ENCODE measurements at places on chromosomes 4 and X.

GRCh38 chr4:138835832-138836533, 179.6 kb upstream of the NOCT start:
- DNase-seq = no peak

- no peak for DNase-seq
These were observed 44.9 kb upstream of the BBS12 start for GRCh38 chr4:122687531-122688061.

DNA sequence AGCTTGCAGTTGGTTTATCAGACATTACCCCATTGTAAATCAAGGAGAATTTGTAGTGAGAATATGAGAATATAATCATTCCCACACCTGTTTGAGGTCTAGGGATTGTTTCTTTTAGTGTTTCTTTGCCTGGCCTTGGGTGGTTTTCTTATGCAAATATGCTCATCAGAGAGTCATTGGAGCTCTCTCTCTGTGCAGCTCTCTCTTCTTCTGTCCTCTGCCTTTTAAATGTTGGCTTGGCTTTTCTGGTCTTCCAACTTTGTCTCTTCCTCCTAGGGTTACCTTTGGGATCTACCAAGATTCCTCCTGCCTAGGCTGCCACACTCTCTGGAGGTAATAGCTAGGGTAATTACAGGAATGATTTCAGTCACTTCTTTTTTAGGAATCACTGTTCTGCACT, 102.3 kb upstream of the ARSJ start:
- no peak for DNase-seq

- no peak for DNase-seq
These were observed 999.2 kb downstream of the ADGRL3 start for GRCh38 chr4:62199291-62199810.

DNA sequence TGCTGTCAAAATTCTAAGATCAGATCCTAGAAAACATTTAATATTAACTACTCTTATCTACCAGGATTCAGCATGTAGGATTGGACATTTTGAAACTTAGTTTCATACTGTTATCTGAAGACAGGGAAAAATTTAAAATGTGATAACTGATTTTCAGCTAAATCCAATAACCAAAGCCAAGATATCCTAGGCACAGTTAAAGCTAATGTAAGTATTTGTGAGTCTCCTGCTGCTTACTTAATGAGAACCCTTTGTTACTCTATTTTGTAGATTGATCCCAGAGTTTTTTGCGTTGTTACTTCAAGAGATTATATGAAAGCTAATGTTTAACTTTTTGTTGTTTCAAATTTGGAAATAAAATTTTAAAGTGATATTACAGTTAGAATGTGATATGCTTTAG, 2.0 kb downstream of the CPE start:
- no peak for DNase-seq

DNA sequence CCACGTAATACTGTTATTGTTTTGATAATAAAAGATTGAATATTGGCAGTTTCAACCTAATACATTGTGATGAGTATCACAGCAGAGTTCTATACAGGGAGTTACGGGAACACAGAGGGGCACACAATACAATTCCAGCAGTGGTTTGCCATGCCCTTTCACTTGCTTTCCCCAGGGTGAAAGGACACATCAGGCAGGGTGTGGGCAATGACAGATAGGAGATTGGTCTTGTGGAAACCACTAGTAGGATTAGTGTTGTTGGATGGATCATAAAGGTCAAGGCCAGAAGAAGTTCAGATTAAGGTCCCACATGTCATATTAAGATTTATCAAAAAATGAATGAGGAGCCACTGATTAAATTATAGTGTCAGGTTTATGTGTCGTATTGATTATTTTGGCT, 8.1 kb downstream of the HSD17B11 start:
- no peak for DNase-seq

DNA sequence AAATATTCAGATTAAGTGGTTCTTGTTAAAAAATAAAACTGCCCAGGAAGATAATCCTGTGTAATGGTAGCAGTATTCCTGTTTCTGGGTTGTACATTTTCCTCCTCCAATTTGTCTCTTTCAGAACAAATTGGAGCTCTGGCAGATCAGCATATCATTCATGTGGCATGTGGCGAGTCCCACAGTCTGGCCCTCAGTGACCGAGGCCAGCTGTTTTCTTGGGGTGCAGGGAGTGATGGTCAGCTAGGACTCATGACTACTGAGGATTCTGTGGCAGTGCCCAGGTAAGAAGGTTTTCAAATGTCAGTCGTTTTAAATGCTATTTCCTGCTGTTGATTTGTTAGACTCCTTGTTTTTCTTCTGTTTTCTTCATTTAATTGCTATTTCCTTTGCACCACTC, 47.9 kb downstream of the NAP1L5 start:
- DNase-seq = no peak

DNA sequence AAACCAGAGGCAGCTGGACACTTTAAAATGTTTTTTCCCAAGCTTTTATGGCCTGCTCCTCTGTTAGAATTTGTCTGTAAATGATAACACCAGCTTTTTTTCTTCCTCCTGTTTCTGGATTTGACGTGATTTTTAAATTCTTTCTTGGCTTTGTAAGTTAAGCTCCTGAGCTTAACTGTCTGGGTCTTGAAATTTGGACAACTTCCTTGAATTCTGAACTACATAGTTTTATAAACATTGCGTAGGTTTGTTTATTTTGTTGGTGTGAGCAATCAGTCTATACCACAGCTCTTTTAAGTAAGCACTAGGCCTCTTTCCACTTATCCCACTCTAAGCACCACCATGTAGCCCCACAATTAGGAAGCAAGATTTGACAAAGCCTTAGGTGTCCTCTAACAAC, 144.4 kb upstream of the GUCY1A1 start:
- no peak for DNase-seq

GRCh38 chrX:148459343-148459742, 41.1 kb upstream of the AFF2 start:
- DNase-seq = no peak

GRCh38 chr4:77169481-77169880, 12.5 kb downstream of the CCNG2 start:
- no peak for DNase-seq

GRCh38 chr4:56684320-56685050, 3.4 kb upstream of the HOPX start:
- no peak for DNase-seq

- no peak for DNase-seq
These were observed 129.3 kb downstream of the SHROOM3 start for GRCh38 chr4:76564123-76564915.

GRCh38 chr4:151850791-151851213, 90.0 kb upstream of the GATB start:
- no peak for DNase-seq

- DNase-seq = no peak
These were observed 196.4 kb upstream of the LDB2 start for GRCh38 chr4:17094876-17095210.

DNA sequence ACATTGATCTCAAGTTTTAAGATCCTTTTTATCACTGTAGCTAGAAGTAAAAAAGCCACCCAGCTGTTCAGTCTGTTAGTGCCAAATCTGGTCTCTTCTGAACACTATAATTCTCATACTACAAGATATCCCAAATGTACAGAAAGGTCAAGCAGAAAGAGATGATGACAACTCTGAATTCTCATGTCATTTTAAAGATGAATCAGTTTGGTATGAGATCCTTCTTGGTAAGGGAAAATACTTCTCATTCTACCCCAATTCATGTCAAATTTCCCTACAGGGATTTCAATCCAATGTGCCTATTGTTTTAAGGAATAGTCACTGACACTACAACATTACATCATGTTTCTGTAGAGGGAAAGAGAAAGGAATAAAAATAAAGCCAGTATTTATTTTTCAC, 184.5 kb downstream of the CPEB2 start:
- DNase-seq = no peak

GRCh38 chr4:25069014-25069413, 38.3 kb upstream of the LGI2 start:
- no peak for DNase-seq

GRCh38 chrX:11577603-11578002, 88.1 kb downstream of the ARHGAP6 start:
- DNase-seq = no peak

GRCh38 chr4:21884615-21885014, 64.0 kb downstream of the KCNIP4 start:
- no peak for DNase-seq

DNA sequence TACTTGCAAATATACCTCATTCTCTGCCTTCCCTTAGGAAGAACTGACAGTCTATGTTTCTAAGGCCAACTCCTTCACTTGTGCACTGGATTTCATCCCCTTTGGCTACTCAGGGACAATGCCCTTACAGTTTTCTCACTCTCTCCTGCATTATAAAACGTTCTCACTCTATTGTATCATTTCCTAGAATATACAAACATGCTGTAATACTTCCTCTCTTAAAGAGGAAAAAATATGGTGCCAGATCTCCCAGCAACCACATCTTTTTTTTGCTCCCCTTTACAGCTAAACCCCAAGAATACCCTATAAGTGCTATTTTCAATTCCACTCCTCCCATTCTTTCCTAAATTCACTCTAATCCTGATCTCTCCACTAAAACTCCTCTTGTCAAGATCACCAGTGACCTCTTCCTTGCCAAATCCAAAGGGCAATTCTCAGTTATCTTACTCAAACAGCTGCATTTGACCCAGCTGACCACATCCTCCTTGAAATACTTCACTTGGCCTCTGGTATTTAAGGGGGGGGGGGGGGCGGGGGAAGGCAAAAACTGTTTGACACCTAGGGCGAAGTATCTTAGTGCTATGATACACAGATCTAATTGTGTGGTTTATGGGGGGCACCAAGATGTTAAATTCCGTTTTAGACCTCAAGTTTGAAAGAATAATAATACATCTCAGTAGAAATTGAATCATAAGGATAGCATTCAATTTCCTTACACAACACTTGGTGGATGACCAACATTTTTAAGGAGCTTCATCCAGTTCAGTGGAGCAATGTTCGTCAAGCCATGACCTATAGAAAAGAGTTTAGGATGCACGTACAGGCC, 1.6 kb downstream of the RCHY1 start:
- DNase-seq = no peak

- no peak for DNase-seq
These were observed 75.9 kb upstream of the AFAP1 start for GRCh38 chr4:8015512-8015911.

DNA sequence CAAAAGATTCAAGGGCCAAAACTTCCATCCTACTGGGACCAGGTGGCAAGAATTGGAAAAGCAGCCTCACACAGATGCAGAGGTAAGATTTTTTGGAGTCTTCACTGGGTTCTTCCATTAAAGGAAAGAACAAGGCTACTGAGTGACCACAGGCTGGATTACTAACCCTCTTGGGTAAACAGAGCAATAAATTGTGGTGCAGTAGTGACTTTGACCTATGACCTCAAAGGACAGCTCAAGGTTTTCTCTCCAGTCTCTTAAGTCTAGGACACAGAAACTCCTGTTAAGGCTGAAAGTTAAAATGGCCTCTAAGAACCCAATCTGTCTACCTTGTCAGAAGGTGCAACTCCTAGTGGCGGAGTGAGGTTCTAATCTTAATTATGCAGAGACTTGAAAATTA, 464.9 kb downstream of the SMARCA1 start:
- DNase-seq = no peak

DNA sequence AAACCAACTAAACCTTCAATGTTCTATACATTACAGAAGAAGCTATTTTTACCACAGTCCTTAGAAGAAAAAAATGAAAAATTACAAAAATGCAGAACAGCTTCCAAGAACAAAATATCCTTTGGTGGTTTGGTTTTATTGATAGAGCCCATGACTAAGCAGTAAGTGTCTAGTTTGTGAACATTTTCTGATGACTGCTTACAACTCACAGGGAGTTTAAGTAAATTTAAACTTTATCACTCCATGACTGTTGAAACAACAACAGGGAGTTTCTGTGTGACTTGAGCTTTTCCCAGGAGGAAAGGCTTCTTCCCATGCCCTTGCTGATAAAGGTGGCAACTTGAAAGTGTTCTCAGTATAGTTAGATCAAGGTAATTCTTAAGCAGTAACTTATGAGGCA, 2.9 kb downstream of the PF4 start:
- no peak for DNase-seq

DNA sequence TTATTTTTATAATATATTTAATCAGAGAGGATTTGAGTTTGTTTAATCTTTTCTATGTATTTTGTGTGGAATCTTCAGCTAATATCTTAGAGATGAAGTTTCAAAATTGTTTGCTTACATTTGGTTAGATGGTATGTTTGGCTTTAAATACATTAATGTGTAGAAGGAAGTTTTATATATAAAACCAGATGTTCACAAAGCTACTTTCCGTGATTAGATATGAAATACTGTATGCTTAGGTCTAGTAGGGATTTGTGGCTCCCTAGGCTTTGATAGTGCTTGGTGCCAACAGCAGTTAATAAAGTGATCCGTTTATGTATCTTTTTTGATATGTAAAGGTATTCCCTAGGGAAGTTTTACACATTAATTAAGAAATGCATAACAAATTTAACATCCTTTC, 223.0 kb downstream of the ARHGAP10 start:
- no peak for DNase-seq

GRCh38 chr4:2803624-2804448, 11.0 kb downstream of the SH3BP2 start:
- no peak for DNase-seq
